NCI-H446 treated with DMSO at 0.1 percent for 48 hours (cell line): ENCODE measurements at places on chromosomes 5 and 9.

GRCh38 chr9:126490871-126491567, 122.7 kb upstream of the LMX1B start:
- peak; percentile 20 for DNase-seq

- DNase-seq, result no peak
Measured at GRCh38 chr5:170164087-170164486, 58.4 kb downstream of the FOXI1 start.

GRCh38 chr9:36999728-37000333, 34.2 kb downstream of the PAX5 start:
- no peak for DNase-seq

DNA sequence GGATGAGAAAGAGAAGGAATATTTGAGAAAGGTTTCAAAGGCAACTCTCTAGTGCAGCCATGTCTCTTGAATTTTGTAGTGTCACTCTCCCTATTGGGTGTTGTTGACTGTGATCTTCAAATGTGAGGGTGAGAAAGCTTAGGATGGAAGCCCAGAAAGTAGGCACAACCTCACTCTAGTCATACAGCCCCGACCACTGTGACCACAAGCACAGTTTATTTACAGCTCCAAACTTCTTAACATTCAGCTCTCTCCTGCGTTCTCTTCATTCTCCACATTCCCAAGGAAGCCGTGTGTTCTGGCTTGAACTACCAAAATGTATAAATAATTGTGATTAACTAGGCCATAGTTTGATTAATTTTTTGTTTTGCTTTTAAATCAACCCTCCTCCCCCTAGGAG, 542.9 kb downstream of the LRRC70 start:
- no peak for DNase-seq

DNA sequence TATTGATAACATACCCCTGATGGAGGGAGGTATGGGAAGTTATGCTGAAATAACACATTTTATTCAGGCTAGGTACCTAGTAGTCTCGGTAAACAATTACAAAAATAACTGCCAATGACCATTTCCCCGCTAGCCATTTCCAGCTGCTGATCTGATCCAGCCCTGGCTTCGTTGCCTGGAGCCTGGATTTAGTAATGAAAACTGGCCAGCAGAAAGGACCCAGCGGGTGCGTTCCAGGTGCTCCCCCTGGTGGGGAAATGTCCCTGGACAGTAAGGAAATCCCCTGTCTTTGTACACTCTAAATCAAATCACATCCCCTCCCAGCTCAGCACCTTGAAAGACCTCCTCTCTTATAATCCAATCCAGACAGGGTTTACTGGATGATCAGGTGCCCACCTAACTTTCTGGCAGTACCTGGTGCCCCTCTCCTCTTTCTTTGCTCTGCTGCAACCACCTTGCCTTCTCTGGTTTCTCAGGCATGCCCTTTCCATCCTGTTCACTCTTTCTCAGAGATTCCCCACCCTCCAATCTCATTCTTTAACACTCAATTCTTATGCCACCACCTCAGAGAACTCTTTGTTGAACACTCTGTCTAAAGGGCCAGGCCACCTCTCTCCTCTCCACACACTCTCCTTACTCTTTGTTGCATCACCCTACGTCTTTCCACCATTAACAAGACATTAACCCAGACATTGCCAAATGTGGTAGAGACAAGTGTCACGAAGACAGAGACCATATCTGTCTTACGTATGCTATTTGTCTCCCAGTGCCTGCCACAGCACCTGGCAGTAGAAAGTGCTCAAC, 50.1 kb upstream of the SMAD5 start:
- DNase-seq, result peak; percentile 13

DNA sequence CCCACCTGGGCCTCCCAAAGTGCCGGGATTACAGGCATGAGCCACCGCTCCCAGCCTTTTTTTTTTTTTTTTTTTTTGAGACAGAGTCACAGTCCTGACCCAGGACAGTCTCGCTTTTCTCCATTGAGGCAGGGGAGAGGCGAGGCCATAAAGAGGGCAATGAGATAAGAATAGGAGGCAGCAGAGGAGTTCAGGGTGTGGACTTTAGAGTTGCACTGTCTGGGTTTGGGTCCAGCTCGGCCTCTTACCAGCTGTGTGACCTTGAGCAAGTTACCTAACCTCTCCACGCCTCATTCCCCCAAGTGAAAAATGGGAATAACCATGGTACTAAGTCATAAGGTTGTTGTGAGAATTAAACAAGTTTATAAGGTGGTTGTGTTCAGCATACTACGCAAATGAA, 24.6 kb upstream of the ANKH start:
- no peak for DNase-seq

GRCh38 chr9:89591274-89592212, 13.3 kb upstream of the GADD45G start:
- DNase-seq, result no peak

- DNase-seq, result no peak
Measured at GRCh38 chr9:88777498-88778312, 213.6 kb upstream of the S1PR3 start.

DNA sequence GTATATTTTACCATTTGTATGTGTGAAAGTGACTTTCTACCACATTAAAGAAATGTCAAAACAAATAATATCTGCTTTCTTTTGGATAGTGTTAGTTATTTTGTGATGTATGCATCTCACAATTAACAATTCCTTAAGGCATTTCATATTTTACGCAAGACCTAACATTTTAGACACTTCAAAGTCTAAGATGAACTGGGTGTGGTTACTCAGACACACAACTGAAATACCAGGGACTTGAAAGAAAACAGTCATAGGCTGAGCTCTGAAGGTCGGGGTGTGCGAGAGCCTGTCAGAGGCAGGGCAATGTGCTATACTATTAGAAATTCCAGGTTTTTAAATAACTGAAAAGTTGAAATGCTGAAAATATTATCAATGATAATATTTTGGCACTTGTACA, 44.5 kb upstream of the ZNF622 start:
- DNase-seq, result no peak

DNA sequence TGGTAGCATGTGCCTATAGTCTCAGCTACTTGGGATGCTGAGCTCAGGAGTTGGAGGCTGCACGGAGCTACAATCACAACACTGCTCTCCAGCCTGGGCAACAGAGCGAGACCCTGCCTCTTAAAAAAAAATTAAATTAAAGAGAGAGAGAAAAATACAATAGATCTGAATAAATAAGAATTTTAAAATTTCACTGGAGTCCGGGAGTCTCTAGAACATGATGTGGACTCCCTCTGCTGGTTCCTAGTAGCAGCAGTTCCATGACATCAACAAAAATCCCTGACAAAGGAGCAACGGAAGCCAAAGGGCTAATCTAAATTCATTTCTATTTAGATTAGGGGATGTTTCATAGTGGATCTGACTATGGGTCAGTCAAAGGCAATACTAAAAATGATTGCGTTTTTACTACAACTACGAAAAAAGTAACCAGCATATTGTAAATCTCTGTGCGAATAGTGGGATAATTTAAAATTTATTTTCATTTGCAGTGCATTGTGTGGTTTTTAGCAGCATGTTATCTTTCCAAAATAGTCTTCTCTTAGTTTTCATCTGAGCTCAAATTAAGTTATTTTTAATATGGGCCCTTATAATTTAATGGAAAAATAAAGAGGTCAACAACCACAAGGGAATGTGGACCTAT, 6.7 kb downstream of the INIP start:
- DNase-seq, result no peak

DNA sequence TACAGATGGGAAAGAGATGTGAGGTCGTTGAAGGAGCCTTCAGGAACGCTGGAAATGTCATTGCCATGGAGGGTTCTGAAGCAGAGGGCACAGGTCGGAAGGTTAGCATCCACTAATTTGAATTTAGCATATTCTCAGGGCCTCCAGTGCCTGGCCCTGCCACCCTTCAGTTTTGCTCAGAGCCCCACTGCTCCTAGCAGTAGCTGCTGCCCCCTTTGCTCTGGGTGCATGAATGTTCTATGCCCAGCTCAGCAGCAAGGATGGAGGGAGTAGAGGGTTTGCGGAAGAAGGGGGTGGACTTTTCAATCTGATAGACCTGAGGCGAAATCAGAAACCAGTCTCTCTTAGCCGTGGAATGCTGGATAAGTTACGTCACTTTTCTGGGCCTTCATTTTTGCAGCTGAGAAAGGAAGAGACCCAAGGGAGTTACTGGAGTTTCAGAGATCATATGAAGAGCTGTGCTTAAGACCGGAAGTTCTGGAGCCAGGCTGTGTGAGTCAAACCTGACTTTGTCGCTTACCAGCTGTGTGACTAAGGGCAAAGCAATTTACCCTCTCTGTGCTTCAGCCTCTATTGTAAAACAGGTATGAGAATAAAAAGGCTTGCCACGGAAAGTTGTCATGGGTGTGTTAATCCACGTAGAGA, 133.2 kb upstream of the PANK3 start:
- DNase-seq, result no peak

DNA sequence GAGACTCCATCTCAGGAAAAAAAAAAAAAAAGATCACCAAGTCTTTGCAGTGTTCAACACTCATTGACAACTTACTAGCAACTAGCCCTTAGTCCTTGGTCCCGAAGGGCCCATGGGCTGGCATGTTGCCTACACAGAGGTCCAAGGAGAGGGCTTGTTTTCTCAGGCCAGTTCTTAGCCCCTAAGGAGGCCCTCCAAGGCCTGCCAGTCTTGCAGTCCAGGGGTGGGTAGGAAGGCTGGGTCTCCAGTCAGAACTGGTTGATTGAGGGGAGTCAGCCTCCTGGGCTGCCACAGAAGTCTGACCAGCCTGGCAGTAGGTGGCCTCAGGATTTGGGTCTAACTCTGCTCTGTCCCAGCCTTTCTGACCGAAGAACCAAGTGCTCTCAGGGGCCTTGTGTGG, 32.7 kb downstream of the IER5L start:
- no peak for DNase-seq

DNA sequence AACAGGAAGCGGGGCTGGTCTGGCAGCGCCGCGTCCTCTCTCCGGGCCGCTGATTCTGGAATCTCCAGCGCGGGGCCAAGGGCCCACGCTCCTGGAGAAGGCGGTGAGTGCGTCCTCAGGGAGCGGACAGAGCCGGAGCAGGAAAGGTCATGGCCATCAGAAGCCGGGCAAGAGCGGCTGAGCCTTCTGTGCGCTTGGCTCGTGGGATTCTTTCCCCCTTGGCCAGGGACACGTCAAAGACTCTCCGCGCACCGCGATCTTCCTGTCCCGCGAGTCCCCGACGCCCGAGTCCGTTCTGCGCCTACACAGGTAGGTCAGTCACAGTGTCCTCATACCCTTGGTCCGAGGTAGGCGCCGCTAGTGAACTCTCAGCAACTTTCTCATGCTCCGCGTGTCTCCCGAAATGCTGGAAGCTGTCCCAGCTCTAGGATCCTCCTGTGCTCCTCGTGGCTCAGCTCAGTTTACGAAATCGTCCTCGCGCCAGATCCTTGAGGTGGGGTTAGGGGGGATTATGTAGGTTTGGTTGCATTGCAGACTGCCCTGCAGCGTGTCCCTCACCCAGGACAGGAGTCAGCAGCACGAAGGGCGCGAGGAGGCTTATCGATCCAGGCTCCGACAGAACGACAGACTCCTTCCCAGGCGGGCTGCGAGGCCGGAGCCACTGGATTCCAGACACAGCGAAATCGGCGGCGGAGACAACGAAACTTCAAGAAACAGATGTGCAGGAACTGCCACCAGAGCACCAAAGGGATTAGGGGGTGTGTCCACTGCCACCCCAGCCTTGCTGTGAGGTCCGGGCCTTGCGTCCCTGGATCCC, 8.7 kb downstream of the LHX6 start:
- DNase-seq, result no peak

- no peak for DNase-seq
Measured at GRCh38 chr9:114718801-114719221, 36.8 kb upstream of the TEX48 start.

GRCh38 chr5:44884036-44884435, 75.3 kb downstream of the MRPS30 start:
- no peak for DNase-seq

- DNase-seq, result no peak
Measured at GRCh38 chr9:111819360-111819759, 24.6 kb upstream of the SHOC1 start.

- peak; percentile 12 for DNase-seq
Measured at GRCh38 chr5:52800394-52801213, 12.9 kb downstream of the ITGA1 start.

GRCh38 chr9:8348756-8349155, 549.2 kb upstream of the DMAC1 start:
- no peak for DNase-seq

- no peak for DNase-seq
Measured at GRCh38 chr5:157323107-157323706, 57.3 kb downstream of the CYFIP2 start.

- no peak for DNase-seq
Measured at GRCh38 chr9:26437056-26437711, 455.4 kb downstream of the CAAP1 start.

DNA sequence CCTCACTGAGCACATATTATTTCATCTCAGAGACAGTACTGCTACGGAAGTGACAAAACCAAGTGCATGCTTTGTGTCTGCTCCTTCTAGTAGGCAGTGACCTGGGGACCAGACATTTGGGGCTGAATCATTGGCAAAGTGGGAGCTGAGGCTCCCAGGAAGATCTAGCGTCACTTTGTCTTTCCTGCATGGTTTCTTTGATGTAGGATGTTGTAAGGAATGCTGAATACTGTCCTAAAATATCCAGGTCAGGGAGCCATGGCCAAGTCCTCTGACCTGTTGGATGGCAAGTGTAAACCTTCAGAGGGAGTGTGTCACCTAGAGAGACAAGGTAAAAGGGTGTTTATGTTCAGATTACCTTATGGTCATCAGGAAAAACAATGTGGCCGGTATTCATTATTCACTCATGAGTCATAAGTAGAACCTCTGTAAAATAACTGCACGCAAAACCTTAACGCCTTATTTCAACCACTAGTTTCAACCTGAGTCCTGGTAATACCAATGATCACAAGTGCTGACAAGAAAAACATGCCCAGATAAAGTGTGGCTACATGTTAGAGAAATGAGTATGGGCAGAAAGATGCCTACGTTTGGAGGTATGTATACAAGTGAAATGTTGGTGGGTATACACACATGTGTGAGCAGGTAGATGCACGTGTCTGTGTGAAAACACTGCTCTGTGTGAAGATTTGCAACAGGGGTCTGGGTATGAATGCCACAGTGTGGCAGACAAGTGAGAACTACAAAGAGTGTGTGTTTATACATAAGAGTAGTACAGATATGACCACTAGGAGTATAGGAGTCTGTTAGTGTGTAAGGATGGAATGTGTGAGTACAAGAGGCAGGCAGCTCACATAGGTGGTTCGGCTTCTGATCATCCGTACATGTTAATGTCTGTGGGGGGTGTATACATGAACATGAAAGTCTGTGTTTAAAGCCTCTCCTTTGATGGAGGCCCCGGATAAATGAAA, 263.9 kb downstream of the SPOCK1 start:
- no peak for DNase-seq

DNA sequence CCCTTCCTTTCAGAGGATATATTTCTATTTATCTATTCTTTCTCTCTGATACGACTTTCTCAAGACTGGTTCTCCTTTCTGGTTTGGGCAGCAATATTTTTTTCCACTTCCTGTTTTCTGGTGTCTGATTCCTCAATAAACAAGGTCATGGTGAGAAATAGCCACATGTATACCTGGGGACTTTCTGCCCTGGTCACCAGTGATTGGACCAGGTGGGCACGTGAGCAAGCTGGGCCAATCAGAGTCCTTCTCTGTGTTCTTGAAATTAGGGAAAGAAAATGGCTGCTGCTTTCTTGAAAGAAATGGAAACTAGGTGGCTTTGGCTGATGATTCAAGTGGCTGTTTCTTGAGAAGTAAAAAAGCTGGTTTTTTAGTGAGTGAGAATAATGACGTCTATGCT, 18.4 kb upstream of the GSN start:
- DNase-seq, result no peak
